Stimulated activated CD8-positive, alpha-beta memory T cell treated with anti-CD3 and anti-CD28 coated beads, Interleukin-4, amount 100 ng/mL, for 1 hour (primary cell): ENCODE measurements at places on chromosomes 5 and 9.

DNA sequence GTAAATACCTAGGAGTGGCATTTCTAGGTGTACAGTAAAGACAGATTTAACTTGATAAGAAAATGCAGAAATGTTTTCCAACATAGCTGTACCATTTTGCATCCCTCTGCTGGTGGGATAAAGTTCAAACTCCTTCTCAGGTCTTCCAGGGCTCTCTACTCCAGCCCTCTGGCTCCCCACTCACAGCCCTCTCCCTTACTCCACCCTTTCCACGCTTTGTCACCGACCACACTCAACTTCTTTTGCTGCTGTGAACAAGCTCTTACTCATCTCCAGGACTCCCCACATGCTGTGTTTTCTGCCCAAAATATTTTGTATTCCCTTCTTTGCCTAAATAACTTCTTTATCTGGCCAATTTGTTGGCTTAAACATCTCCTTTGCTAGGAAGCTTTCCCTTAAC, 90.6 kb upstream of the OSMR start:
- no peak for DNase-seq

- no peak for DNase-seq
These were observed 493.0 kb downstream of the AGTPBP1 start for GRCh38 chr9:85248514-85249312.

DNA sequence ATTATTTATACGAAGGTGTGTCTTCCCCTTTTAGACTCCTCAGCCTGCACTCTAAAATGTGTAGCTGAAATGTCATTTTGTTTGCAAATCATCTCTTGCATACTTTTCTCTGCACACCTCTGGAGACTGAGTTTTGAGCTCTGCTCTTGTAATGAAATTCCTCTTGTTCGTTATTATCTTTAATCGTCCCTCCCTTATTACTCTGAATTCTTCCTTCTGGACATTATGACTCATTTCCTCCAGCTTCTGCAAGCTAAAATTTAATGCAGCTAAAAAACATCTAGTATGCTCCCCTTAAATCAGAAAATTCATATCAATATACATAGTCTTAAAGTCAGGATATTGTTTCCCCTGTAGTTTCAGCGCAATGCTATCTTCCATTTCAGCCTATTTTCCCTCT, 13.5 kb downstream of the ISL1 start:
- no peak for DNase-seq

- DNase-seq: no peak
These were observed 21.5 kb upstream of the RALGPS1 start for GRCh38 chr9:126893079-126893478.

DNA sequence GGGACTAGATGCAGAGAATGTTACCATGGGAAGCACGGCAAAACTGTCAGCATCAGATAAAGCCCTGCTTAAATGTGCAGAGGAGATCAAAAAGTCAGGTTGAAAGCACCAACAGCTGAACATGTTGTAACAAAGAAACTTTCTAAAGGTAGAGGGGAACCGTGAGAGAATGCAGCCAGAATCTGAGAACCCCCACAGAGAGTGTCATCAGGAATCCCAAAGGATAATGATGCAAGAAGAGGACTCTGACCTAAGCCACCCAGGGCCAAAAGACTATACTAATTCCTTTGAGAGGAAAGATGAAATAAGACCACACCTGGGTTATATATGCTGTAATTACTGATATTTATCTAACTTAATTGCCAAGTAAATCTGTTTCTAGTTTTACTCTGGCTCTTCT, 116.6 kb downstream of the PCSK1 start:
- DNase-seq: no peak

- DNase-seq: no peak
These were observed 277.5 kb downstream of the CEMIP2 start for GRCh38 chr9:71490810-71491209.

- no peak for DNase-seq
These were observed 21.8 kb downstream of the PSD2 start for GRCh38 chr5:139817362-139817761.

DNA sequence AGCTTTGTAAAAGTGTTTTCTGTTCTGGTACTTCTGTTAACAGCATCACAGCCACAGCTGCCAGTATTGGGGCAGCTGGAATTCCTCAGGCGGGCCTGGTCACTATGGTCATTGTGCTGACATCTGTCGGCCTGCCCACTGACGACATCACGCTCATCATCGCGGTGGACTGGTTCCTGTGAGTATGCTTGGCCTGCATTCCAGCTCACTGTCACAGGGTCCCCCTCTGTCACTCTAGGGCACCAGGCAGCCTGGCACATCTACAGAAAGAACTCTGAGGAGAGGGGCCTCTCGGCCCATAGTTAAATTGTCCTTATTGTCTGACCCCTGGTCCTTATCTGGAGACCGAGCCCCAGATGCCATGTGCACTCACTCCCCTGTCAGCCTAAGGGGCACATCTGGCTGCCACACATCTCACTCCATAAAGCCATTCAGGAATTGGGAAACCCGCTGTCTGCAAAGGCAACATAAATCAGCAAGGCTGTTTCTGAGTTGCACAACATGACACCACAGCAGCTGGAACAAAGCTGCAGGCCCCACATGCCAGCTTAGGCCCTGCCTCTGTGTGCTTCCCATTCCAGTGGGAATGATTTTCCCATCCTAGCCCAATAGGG, 77.5 kb downstream of the SLC1A3 start:
- DNase-seq: no peak

DNA sequence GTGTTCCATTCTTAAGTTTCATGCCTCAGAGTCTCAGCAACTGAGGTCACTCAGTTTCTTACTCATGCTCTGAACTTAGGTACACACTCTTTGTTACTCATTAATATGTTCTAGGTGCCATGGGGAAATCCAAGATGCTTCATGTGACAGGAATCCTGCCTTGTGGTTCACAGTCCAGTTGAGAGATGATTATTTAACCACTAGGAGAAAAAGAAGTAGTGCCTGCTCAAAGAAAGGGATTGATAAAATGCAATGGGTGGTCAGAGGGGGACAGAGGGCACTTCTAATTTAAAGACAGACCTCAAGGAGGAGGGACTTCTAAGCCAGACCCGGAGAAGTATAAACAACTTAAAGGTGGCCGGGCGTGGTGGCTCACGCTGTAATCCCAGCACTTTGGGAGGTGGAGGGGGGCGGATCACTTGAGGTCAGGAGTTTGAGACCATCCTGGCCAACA, 69.0 kb downstream of the UGCG start:
- no peak for DNase-seq

DNA sequence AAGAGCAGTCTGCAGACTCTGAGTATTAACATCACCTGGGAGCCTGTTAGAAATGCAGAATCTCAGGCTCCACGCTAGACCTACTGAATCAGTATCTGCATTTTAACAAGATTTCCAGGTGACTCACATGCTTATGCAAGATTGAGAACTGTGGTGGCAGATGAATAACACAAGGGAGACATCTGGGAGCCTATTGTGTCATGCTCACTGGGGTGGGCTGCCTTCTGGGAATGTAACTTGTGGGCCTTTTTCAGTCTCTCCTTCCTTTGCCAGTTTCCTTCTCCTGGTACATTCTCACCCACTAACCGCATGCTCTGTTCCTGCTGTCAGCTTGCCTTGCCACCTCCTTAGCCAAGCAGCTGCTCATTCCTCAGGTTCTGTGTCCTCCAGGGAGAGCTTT, 176.6 kb upstream of the C9orf72 start:
- DNase-seq: no peak

DNA sequence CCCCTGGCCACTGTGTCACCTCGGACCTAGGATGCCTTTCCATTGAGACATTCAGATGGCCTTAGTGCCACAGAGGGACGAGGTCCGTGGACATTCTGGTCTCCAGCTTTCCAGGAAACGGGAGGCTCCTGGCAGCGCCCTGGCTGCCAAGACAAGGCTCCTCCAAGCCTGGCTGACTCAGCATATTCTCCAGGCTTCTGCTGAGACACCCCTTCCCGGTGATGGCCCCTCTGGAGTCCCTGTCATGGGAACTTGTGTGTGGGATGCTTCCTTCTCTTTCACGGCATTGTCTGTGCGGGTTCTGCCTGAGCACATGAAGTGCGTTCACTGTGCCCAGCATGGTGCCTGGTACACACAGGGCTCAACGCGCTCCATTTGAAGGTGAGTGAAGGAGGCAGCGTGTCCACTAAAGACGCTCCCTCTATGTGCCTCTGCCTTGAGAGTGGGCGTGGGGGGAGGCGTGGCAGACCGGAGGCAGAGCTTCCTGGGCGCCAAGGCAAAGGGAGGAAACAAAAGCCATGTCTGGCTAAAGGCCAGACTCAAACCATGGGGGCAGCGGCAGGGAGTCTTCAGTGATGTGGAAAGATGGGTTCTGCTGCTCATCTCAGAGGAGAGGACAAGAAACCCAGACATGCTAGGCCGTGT, 46.4 kb upstream of the PRRC2B start:
- no peak for DNase-seq

- DNase-seq: no peak
These were observed 110.2 kb downstream of the TRIM32 start for GRCh38 chr9:116797276-116797675.

GRCh38 chr9:124553738-124554137, 46.5 kb upstream of the NR5A1 start:
- no peak for DNase-seq

GRCh38 chr9:123425836-123426365, 69.9 kb downstream of the CRB2 start:
- no peak for DNase-seq
